Smooth muscle cell of the brain vasculature (primary cell): ENCODE measurements at places on chromosomes 12 and 14.

- DNase-seq = no peak
Observed at GRCh38 chr12:25052196-25052913, 103.5 kb upstream of the BCAT1 start.

DNA sequence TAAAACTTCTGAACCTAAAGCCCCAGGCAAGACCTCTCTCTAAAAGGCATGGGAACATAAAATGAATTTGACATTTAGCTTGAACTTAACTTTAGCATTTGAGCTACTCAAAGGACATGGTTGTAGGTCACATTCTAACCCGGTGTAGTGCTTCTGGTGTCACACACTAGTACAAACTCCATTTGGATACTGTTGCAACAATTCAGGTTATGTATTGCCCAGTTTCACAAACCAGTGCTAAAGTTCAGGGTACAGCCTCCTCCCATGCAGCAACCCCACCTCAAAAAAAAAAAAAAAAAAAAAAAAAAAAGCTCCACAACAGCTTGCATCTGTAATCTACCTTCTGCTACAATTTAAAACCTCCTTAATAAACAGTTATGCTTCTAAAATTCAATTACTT lies 7.8 kb downstream of the PPTC7 start:
- no peak for DNase-seq

- no peak for DNase-seq
Observed at GRCh38 chr12:81164827-81165226, 86.9 kb downstream of the ACSS3 start.

DNA sequence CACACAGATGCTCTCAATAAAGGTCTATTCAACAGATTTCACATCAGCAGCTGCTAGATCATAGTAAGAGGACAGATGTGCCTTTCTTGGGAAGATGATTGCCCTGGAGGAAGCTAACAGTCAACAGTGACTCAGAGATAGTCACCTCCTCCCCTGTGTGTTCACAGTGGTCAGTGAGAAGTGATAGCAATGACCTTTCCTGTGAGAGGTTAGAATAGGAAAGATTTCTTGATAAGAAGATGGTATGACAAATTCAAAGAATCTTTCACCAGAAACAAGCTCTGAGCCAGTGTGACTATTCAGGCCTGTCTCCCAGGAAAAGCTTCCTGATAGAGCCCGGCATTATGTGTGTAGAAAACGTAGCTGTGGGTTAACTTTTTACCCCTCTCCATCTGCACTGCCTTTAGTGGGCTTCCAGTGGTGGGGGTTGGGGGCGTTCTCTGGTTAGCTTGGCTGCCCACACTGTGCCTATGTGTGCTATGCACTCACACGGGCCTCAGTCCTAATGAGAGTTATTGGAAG lies 66.4 kb upstream of the ARHGAP5 start:
- no peak for DNase-seq

- no peak for DNase-seq
Observed at GRCh38 chr14:81565441-81566290, 32.0 kb upstream of the SEL1L start.

DNA sequence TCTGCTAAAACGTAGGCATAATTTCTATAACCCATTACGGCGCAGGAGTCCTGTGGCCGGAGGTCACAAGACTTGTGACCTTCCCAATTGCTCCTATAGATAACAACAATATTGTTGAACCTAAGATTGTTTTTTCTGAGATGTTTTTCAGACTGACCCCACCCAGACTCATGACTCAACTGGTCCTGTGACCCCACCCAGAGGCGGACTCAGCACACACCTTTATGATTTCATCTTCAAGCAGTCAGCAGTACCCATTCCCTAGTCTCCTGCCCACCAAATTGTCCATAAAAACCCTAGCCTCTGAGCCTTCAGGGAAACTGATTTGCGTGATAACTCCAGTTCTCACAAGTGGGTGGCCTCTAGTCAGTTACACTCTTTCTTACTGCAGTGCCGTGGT lies 5.9 kb upstream of the PPP4R3A start:
- DNase-seq = no peak

GRCh38 chr12:12442548-12443071 lies 85.7 kb downstream of the BORCS5 start:
- peak; percentile 26 for DNase-seq

DNA sequence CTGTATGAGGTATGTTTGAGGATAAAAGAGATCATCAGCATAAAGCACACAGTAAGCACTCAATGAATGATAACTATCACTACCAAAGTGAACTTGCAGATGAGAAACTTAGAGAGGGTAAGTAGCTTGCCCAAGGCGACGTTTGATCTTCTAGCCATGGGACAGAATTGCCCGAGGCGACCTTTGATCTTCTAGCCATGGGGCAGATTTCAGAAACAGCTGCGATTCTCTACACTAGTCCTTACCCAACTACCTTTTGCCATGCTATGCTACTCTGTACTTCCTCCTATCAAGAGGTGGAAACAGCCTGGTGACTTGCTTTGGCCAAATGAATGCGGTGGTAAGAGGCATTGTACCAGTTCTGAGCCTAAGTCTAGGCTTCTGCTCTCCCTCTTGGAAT lies 23.7 kb upstream of the NT5DC3 start:
- DNase-seq = no peak

DNA sequence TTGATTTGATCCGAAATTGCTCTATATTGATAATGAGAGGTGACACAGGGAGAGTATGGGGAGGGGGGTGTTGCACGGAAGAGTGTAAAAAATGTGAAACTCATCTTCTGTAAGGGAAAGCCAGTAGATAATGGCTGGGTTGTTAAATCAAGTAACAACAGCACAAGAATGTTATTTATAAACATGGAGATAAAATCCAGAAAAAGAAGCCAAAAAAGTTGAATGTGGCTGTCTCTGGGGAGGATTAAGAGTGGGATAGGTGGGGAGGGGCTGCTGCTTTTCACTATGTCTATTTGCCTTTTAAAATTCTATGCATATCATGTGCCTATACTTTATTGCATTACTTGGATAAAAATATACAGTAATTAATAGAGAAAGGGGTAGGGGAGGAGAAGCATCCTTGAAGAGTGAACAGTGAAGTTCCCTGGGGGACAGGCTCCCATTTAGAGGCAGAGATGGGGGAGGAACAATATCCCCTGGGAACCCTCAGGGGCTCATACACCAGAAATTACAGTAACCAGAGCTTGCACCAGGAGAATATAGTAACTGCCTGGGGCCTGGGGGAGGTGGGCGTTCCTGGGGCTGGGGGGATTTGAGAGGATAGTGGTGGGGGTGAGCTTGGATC lies 39.2 kb upstream of the ANKRD9 start:
- DNase-seq = no peak

DNA sequence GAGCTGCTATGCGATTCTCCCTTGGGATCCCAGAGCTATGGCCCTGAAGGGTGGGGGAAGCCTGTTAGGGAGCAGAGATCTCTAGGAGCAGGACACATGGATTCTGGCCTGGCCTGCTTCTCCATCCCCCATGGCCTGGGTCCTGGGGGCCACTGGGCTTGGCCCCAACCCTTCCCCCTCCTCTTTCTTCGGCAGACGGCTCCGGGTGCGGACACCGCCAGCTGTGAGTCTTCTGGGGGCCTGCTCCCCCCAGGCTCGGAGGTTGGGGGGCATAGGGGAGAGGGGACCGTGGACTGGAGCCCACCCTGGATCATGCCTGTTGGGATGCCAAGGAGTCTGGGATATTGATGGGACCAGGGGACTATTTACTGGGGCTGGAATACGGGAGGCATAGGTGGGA lies 9.0 kb downstream of the PRPF40B start:
- no peak for DNase-seq

- no peak for DNase-seq
Observed at GRCh38 chr12:130127532-130127911, 34.7 kb upstream of the FZD10 start.

- peak; percentile 64 for DNase-seq
Observed at GRCh38 chr14:95098984-95099599, 58.2 kb downstream of the DICER1 start.

DNA sequence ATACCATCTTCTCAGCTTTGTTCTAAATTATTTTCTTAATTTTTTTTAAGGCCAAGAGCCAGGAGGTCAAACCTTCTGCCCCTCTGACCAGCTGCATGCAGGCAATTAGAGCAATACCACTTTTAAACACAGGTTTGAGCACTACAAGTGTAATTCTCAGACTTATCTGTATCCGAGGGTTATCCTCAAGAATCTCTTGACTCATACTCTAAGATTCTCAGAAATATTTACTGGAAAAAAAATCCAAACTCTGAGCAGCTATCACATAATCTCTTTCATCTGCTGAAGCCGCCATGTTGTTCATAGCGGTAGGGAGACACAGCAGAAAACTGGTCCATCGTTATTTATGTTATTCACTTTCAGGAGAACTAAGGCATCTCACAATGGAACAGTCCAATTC lies 27.4 kb upstream of the PTHLH start:
- no peak for DNase-seq

DNA sequence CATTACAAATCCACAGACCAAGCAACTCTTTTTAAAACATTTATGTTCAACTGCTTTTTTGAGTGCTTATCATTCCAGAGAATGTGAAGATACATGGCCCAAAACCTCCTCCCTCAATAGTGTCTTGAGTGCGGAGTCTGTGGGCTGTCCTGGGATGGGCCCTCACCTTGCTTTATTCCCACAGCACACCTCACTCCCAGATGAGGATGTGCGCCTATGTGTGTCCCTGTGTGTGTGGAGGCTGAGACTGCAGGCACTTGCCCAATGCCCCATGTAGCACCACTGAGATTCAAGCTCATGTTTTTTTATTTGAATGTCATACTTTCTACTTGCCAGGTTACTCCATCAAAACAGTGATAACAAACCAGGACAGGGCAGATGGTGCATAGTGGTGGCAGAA lies 291.7 kb downstream of the CACNA1C start:
- DNase-seq = no peak

- no peak for DNase-seq
Observed at GRCh38 chr12:116368196-116369194, 91.0 kb upstream of the MED13L start.

GRCh38 chr12:126768517-126768916 lies 1498.5 kb upstream of the TMEM132C start:
- DNase-seq = no peak

DNA sequence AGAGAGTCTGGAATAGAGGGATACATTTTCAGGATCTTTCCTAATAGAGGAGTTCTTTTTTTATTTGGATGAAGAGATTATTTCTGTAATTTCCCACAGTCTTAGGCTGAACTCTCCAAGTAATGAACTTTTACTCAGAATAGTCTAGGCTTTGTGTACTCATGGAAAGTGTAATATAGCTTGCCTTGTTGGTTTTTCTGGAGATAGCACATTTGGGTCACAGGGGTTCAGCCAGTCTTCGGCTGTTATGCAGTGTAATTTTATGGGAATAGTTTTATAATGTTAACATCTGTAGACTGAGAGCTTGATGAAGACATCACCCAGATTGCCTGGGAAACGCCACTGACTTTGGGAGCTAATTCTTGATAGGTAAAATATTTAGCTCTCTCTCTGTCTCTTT lies 450.8 kb downstream of the RAD51B start:
- DNase-seq = no peak

- no peak for DNase-seq
Observed at GRCh38 chr12:43761500-43761899, 2.7 kb downstream of the IRAK4 start.

- DNase-seq = no peak
Observed at GRCh38 chr12:9724023-9724422, 8.9 kb downstream of the CLECL1 start.

DNA sequence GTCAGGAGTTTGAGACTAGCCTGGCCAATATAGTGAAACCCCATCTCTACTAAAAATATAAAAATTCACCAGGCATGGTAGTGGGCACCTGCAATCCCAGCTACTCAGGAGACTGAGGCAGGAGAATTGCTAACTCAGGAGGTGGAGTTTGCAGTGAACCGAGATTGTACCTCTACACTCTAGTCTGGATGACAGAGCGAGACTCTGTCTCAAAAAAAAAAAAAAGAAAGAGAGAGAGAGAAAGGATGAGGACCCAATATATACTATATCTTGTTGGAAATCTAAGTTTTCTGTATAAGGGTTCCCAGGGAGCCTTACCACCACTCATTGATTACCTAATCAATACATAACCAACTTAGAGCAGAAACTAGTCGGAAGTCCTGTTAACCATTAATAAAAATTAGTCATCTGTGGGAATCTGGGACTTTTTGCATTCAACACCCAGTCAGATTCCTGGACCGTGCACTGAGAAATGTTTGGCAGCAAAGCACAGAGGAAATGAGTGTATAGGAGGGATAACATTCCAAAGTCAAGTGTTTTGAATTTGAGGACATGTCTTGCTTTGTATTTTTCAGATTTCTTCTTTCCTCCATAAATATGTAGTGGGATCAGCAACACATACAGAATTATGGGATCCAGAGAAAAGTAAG lies 44.8 kb upstream of the NR2C1 start:
- no peak for DNase-seq

DNA sequence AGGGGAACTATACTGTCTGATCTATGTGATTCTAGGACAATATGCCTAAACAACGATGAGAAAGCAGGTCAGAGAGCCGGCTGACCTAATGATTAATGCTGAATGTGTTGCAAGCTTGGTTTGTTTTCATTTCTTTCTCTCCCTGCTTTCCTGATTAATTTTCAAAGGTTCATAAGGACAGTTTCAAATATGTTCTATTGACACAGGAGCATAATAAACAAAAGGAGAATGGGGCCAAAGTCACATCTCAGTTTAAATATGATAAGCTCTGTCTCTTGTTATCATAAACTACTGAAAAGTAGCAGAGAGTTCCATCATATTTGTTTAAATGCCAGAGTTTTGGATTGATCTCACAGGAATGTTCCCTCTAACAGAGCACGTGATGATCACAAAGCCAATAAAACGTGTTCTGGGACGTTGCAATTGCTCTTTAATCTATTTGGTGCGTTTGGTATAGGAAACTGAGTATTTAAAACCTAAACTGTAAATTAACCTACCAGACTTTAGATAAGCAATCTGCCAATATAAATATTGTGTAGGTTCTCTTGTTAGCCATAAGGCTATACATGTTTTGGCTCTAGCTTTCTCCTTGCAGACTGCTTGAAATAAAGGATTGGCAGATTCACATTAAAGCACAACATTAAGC lies 3.7 kb upstream of the HSD17B6 start:
- no peak for DNase-seq

DNA sequence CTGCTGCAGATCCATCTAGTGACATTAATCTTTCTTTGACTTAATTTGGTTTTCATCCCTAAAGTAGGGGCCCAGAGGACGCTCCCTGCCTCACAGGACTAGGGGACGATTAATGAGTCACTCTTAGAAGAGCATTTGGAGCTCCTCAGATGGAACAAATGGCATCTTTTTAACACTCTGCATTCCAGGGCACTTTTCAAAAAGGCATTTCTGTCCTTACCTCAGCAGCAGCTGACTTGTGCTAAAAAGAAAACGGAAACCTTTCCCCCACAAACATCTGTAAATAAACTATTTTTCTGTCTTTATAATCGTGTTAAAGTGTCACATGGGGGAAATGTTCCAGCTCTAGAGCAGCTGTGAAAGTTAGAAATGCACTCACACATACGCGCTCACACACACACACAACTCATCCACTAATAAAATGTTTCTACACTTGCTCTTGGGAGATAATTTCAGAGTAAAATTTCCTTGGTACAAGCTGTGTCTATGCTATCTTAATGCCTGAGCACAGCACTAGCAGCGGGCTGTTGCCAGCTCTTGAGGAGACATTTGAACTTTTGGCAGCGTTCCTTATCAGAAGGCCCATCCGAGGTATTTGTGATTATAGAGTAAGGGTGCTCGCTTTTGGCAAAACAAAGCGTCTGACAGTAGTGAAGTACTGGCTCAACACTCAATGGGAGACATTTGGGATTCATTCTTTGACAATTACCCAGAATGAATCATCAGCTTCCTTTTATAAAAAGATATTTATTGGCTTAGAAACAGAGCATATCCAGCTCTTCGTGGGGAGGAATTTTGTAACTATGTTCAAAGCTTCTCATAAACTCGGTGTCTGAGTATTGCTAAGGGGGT lies 141.3 kb downstream of the PLXNC1 start:
- DNase-seq = no peak

GRCh38 chr12:124720681-124721500 lies 142.8 kb downstream of the SCARB1 start:
- DNase-seq = no peak
